ENCODE measurements at places on chromosomes 1 and 21.

DNA sequence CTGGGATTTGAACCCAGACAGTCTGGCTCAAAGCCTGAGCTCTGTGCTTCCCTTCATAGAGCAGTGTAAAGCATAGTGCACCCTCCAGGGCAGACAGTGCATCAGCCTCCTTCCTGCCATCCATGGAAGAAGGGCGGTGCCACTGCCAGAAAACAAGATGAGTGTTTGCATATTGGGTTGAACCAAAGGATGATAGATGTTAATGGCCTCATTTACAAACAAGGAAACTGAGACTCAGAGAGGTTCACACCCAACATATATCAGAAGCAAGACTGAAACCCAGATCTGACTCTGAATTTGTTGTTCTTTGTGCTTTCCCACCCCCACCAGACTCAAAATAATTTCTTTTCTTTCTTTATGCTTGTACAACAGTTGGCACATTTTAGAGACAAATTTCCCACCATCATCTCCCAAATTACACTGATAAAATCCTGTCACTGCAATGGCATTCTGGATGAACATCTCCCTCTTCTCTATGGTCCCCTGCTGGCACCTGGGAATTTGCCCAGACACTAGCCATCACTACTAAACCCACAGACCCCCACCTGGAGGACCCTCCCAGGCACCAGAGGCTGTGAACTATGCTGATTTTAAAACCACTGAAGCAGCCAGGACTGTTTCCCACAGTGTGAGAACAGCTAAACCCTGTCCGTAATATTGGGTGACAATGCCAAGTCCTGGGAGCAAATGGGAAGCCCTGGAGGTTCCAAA lies 45.4 kb upstream of the MPZL1 start:
- DNase-seq = no peak

DNA sequence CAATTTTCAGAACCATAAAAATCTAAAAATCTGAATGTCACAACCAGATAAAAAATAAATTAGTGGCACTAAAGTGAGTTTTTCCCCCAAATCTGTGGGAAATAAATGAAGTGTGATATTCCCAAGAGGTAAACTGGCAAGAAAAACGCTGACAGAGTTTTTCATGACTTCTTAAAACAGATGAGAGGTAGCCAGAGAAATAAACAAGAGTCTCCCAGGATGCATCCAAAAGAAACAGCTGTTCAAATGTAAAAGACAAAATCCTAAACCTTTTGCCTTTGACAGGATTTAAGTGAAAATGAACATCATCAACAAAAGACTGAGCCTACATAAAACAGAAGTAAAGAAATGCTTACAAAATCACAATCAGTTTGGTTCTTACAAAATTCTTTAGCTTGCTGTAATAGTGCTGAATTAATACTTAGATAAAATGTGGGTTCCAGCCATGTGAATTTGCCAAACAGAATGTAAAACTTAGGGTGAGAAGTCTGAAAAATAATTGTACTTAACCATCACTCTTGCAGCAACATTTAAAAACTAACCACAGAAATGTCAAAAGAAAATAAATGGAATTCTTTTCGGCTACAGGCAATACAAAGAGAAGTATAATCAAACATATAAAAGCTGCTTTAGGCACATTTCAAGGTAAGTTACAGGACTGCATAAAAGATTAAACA lies 133.6 kb downstream of the EIF4G3 start:
- no peak for DNase-seq

- DNase-seq = no peak
Measured at GRCh38 chr21:31688603-31689368, 29.3 kb downstream of the SOD1 start.

- no peak for DNase-seq
Measured at GRCh38 chr1:5993556-5994491, 1.6 kb upstream of the NPHP4 start.

GRCh38 chr1:212606395-212607205 lies 2.0 kb upstream of the ATF3 start:
- no peak for DNase-seq

GRCh38 chr1:31746687-31747086 lies 17.5 kb downstream of the ADGRB2 start:
- DNase-seq = no peak

GRCh38 chr1:182337736-182338571 lies 53.6 kb downstream of the GLUL start:
- DNase-seq = no peak

GRCh38 chr1:3192825-3193224 lies 123.8 kb downstream of the PRDM16 start:
- no peak for DNase-seq
